NCI-H526 (cell line): ENCODE measurements at places on chromosomes 6 and 20.
A peak's percentile ranks its signal among the peaks of the same experiment; 100 is the strongest.

- DNase-seq: no peak
Measured at GRCh38 chr20:37797669-37798175, 103.9 kb downstream of the CTNNBL1 start.

DNA sequence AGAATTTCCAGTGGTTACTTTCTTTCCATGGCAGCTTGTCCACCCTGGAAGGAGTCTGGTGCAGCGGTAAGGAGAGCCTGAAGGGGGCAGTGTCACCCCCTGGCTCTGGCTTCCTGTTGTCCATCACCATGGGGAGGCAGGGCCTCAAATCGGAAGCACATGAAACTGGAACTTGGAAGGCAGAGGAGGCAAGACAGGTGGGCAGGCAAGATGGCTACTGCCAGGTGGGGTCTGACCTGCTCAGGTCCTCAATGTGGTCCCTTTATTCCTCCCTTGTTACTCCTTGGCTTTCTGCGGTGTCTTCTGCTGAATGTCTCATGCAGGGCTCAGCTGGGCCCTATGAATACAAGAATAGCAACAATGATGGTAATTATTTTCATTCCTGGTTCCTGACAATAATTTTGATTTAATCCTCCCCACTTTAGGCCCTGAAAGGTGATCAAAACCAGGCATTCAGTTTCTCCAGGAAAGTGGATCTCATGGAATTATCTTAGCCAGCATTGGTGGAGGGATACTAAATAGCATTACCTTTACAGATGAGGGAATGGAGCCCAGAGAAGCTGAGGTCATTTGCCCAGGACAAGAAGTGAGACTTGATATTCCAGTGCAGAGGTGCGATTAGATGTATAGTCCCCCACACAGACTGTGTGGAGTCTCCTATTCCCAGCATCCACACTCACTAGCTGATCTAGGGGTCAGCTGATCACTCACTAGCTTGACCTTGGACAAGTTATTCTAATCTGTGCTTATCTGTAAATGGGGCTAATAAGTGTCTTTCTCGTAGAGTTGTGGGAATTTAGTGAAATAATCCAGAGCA is 17.6 kb upstream of the SNAI1 start:
- peak; percentile 66 for DNase-seq

DNA sequence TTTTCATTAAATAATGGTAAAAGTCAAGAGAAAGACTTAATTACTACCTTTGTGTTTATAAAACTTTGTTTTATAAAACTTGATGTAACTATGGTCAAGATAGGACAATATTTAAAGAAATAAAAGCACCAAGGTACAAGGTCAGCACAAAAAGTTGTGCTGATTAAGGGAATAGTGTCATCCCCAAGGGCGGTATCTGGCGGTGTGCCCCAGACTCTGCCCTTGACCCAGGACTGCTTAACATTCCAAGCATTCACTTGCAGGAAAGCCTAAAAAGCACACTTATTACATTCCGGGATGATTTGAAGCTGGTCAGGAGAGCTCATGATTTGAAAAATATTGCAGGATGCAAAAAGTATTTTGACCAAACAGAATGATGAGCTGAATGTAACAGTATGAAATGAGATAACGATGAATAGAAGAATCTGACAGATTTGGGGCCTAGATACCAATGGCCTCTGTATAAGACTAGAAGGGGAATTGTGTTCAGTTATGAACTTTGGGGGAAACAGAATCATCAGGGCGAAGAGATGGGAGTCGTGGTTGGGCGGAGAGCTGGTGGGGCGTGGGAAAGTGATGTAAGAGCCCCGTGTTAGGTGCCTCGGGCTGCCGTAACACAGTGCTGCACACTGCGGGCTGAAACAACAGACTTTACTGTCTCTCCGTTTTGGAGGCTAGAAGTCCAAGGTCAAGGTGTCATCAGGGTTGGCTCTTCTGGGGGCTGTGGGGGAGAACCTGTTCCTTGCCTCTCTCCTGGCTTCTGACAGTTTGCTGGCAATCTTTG is 77.2 kb downstream of the CDC5L start:
- DNase-seq: no peak

DNA sequence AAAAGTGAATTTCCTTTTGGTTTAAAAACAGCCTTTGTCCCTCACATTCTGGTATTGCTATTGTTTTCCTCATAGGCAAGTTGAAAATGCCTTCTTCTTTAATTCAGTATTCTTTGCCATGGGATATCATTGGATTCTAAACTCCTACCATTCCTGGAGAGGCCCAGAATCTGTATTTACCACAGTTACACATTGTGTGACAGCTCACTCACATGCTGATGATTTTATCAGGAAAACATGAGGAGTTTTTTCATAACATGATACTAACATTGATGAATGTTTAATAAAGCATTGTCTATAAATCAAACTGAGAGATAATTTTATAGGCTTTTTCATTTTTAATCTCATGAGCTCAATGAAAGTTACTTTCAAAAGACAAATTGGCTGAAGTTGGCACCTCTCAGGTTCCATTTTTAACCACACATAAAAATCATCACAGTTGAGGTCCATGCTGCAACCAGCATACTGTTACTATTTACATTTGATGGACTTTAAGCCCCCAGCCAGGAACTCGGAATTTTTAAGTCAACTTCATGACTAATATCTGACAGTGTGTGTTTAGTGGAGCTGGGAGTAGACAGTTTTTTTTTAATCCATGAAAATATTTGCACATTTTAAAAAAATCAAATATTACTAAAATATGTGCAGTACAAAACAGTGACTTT is 82.8 kb downstream of the FAM83B start:
- no peak for DNase-seq

GRCh38 chr20:37337208-37337991 is 8.5 kb upstream of the SRC start:
- no peak for DNase-seq

DNA sequence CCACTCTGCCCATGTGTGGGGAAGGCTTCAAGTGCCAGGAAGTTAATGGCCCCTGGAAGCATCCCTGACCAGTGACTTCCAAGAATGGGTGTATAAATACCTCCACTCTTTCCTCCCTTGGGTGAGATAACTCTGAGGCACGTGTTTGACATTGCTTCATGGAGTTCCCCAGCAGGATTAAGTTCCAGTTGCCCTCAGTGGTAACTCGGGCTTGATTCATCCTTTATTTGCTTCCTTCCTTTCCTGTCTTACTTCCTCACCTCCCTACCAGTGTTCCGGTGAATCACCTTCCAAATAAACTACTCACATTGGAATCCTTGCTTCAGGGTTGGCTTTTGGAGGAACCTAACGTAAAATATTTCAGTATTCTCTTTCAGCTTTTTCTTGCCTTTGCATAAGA is 84.6 kb upstream of the JAG1 start:
- DNase-seq: no peak

DNA sequence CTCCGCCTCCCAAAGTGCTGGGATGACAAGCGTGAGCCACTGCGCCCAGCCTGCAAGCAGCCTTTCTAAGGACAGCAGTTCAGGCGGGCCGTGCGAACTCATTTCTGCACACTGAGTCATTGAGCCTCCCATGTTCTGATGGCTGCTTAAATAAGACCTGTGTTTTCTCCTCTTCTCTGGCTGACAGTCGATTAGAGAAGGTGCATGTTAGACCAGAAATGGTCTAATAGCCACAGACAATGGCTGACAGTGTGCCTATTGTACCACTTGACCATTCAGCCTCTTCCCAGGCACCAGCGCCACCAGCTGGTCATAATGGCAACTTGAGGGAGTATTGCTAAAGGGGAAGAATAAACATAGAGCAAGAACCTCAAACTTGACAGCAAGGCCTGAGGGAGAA is 6.2 kb downstream of the CST11 start:
- DNase-seq: peak; percentile 73

- no peak for DNase-seq
Measured at GRCh38 chr6:27237089-27237803, 10.3 kb upstream of the PRSS16 start.

DNA sequence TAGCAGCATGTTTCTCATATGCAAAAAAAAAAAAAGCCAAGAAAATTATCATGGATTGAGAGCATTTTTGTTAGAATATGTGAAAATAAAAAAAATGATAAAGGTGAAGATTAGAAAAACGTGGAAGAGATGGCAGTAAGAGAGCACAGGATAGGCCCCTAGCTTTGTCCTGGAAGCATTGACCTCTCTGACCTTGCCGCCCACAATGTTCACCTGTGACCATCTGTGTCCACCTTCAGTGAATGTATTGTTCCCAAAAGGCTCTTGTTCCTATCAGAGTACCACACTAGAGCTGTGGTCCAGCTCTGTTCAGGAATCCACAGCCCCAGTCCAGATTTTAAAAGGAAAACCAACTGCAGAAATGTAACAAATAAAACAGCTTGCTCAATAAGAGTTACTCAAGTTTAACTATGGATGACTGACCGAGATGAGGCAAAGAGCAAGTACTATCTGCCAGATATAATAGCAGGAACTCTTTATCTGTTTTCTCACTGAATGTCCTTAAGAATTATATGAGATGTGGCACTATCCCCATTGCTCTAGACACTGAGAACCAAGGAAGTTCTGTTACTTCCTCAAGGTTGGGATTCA is 287.7 kb upstream of the STXBP5 start:
- no peak for DNase-seq

- DNase-seq: no peak
Measured at GRCh38 chr6:38407192-38407591, 232.5 kb downstream of the BTBD9 start.

DNA sequence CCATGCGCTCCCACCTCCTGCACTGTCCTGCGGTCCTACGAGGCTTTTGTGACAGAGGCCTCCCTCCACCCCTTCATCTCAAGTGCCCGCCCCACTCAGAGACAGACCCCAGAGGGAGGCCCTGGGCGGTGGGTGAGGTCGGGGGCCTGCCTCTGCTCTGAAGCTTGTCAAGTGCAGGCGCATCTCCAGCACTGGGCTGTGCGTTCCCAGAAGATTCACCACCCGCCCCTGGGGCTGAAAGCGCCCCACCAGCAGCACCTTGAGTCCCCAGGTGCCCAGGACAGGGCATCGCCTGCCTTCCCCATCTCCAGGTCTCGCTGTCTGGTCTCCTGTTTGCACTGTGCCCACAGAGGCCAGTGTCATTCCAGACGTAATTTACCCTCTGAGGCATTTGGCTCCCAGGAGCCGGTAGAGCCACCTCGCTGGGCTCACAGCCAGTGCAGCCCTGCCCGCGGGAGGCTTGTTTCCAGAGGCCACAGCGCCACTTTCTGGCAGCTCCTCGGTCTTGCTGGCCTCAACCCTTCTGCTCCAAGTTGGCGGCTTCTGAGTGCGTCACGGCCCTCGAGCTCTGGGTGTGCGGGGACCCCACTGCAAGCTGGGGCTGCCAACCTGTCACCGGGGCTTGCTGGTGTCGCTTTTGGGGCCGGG is 191.1 kb downstream of the TAF4 start:
- peak; percentile 32 for DNase-seq
